GM23248 (cell line): ENCODE measurements at places on chromosomes 12 and 14. TPM values are rescaled to one million over a fixed set of nuclear protein-coding genes. Genes with fewer than 3 reads are reported as not detected.

MDGA2 gene
- total RNA-seq: not detected in 2 replicates

CRACR2A gene
- total RNA-seq: 1.9 and 2.5 TPM in 2 replicates

SOCS2 gene
- total RNA-seq: 72.6 and 80.2 TPM in 2 replicates

DNA sequence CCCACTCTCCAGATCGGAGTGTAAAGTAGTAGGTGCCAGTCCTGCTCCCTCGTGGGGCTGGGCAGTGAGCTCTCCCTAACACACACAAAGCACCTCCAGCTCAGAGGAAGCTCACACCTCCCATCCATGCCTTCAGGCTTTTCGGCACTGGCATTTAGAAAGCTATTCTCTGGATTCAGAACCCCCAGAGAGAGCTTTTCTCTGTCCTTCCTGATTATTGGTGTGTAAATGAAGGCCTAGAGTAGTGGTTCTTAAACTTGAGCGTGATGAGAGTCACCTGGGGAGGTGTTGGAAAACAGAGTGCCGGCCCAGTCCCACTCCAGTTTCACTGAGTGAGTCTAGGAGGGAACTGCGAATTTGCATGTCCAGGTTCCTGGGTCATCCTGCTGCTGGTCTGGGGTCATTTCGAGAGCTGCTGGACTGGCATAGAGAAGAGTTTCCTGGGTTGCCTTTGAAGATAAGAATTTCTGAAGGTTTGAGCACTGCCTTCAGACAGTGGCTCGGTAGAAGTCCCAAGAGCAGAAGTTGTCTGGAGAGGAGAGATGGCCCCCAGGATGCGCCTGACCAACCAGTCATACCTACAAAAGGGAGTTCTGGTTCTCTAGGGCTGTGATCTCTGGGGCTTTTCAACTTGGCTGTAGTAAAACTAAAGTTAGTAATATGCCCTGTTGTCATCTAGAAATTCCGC, 15.1 kb downstream of the CD9 start:
- no peak for DNase-seq

- DNase-seq: peak; percentile 62
Measured at GRCh38 chr12:82896979-82897378, 210.3 kb downstream of the TMTC2 start.

DNA sequence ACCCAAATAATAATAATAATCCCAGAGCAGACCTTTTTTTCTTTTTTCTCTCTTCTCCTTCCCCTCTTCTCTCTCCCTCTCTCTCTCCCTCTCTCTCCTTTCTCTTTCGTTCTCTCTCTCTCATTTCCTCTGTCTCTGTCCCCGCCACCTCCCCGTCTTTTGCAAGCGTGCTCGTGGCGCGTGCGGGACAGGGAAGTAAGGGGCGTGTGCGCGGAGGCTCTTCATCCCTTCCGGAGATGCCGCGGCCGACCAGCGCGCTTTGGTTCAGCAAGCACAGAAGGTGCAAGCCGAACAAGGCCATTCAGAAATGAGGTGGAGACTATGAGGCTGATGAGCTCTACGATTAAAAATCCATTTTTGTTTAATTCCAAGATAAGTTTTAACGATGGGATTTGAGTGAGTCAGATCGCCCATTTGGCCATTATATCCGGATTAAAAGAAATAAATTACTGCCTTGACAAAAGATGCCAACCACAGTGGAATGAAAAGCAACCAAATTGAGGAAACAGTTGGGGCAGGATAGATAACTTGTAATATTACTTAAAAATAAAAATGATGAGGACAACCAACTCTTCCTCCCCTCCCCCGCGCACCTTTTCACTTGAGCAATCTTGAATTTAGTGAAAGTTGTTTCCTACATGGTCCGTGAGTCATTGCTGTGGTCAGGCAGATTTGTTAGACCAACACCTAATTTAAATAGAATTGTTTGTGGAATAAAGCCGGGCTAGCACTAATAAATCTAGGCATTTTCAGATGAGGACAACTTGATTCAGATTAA, 1.2 kb upstream of the AMIGO2 start:
- peak; percentile 77 for DNase-seq

DNA sequence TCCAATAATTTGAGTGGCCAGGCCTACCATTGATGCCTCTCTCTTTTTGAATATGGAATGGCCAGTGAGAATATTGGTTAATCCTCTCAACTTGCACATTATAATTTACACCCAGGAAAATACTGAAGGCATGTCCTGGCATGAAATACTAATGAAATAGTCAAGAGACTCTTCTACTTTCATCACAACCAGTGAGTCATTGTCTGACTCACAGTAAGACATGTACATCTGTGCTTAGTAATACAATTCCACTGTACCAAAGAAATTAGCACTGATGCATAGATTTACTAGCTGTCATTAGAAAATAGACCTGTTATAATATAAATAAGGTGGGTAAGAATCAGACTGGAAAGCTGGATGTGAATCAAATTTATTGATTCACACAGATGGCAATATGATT, 31.6 kb downstream of the KCNC2 start:
- DNase-seq: peak; percentile 91

DNA sequence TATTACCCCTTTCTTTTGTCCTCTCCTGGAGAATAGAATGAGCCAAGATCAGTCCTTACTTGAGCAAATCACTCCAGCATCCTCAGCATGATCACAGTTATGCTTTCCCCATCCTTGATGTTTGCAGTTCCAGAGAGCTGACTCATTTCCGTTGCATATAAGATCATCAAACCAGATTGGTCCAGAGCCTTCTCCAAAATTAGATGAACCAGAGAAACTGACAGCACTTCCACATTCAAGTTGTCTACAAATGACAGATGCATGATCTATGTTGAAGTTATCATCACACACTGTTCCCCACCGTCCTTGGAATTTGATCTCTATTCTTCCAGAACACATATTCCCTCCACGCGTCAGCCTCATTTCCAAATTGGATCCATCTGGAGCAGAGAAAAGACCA, 4.8 kb downstream of the CD163 start:
- peak; percentile 91 for DNase-seq

- DNase-seq: peak; percentile 15
Measured at GRCh38 chr14:31057035-31057434, 30.9 kb upstream of the STRN3 start.

GRCh38 chr12:5244513-5244972, 187.4 kb upstream of the NTF3 start:
- no peak for DNase-seq

C12orf54 gene
- not detected in 2 replicates for total RNA-seq

GRCh38 chr12:103632554-103633216, 45.6 kb downstream of the STAB2 start:
- peak; percentile 70 for DNase-seq

KLRF1 gene
- not detected in 2 replicates for total RNA-seq
